GM12878 (cell line): ENCODE measurements at places on chromosomes 3 and 15.

DNA sequence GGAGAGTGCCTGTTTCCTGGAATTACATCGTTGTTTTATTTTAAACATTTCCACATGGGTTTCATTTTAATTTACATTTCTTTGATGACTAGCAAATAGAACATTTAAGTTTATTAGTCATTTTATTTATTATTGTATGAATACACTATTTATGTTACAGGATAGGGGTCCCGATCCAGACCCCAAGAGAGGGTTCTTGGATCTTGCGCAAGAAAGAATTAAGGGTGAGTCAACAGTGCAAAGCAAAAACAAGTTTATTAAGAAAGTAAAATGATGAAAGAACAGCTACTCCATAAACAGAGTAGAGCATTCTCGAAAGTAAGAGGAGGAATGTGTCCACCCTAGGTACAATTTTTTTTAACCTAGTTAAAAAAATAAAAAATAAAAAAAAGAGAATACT is 539.5 kb downstream of the NAALADL2 start:
- DNase-seq: no peak
- H3K27ac ChIP-seq: no peak overlapping the region
- no peaks in the 10 kb centered on the region for H3K27me3 ChIP-seq
- H3K4me3 ChIP-seq: no peak overlapping the region

- no peak for DNase-seq
- no peak overlapping the region for H3K27ac ChIP-seq
- H3K27me3 ChIP-seq: no peaks in the 10 kb centered on the region
- no peaks in the 10 kb centered on the region for H3K4me1 ChIP-seq
- H3K4me3 ChIP-seq: no peak overlapping the region
- no peaks in the 10 kb centered on the region for H3K36me3 ChIP-seq
These were observed 227.7 kb downstream of the ZNF621 start for GRCh38 chr3:40752492-40752891.

- H3K36me3 ChIP-seq: no peaks in the 10 kb centered on the region
- H3K27me3 ChIP-seq: no peaks in the 10 kb centered on the region; the same call in 1 of the 2 replicates
These were observed 114.4 kb downstream of the ANP32A start for GRCh38 chr15:68706256-68706655.

DNA sequence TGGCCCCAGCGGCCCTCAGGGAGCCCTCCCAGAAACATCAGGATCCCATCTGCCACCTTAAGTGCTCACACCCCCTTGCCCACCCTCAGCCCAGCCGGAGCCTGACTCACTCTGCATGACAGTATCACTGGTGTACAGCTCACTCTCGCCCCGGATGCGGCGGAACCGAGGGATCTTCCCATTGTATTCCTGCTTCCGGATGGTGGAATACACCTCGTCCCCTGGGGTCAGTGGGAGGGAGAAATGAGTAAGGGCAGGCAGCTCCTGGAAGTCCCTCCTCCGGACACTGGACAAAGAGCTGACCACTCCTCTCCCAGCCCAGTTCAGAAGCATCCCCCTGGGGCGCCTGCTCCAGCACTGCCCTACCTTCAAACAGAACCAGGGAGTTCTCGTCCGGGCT is 16.5 kb downstream of the SEMA7A start:
- peaks cover 55% of the 10 kb centered on the region for H3K36me3 ChIP-seq
- H3K27ac ChIP-seq: no peak overlapping the region

DNA sequence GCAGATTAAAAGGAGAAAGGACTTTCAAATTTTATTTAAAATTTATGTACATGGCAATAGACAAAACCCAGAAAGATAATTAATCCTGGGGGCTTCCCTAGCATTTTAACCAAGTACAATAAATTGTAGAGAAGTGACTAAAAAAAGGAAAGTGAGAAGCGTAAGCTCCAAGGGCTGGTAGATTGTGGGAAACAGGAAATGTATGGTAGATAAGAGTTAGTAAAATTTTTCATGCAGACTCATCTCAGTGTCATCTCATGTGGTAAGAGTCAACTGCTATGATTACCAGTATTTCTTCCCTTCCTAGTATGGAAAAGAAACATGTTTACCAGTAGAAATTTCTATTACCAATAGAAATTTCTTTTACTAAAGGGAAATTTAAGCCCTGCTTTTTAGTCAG is 464.3 kb upstream of the AGTR1 start:
- no peak overlapping the region for H3K4me3 ChIP-seq
- H3K4me1 ChIP-seq: no peaks in the 10 kb centered on the region
- no peak for DNase-seq
- H3K36me3 ChIP-seq: no peaks in the 10 kb centered on the region

DNA sequence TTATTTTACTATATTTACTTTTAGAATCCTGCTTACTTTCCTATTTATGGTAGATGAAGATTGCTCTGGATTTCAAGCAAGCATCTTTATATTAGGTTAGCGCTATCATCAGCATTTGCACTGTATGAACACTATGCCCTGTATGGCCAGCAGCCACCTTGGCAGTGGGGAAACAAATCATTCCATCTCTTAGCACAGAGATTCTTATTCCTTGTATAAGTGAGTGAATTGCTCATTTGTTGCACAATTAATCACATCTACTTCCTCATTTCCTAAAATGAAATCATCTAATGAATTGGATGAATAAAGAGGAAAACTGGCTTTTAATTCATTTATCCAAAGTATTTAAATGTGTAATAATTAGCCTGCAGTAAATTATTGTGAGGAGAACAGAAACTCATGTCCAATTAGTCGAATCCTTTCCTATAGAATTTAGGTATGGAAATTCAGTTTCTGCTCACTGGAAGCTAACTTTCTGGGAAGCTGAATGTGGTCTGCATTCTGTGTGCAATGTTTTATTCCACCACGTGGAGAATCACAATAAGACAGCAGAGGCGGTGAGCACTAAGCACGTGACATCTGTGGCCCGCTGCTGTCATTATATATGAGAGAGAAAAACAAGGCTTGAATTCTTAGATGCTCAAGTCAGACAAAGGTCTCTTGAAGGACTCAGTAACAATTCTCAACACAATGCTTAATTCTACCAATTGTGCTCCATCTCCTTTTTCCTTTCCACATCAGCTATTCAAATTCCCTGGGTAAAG is 93.4 kb downstream of the PEX5L start:
- no peak for DNase-seq
- H3K4me1 ChIP-seq: no peaks in the 10 kb centered on the region
- no peak overlapping the region for H3K27ac ChIP-seq
- H3K27me3 ChIP-seq: no peaks in the 10 kb centered on the region
- no peaks in the 10 kb centered on the region for H3K36me3 ChIP-seq

DNA sequence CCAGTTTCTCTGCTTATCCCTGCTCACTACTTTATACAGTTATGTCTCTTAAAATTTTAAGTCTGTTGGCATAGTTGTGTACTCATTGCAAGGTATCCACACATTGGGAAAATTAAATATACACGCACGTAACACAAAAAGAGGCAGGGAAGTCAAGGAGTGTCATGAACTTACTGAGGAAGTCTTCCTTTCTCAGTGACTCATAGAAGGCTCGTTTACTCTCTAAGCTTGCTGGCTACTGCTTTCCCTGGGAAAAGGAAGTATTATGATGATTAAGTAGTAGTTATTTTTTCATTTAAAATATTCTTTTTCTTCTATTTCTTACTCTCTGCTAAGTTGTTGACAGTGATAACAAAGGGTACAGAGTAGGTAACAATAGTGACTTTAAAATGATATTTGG is 287.3 kb downstream of the UBE2E2 start:
- DNase-seq: no peak
- H3K27me3 ChIP-seq: no peaks in the 10 kb centered on the region
- H3K36me3 ChIP-seq: no peaks in the 10 kb centered on the region

DNA sequence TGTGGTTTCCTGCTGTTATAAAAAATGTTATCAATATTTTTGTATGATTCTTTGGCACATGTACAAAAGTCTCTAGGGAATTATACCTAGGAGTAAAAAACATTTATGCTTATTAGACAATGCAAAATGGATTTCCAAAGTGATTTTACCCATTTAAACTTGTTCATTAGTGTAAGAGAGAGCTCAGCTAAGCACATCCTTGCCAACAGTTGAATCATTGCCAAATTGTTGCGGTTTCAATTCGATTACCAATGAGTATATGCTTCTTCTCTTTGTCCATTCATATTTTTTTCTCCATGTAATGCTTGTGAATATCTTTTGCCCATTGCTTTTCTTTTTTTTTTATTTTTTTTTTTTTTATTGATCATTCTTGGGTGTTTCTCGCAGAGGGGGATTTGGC is 17.2 kb downstream of the CASR start:
- no peaks in the 10 kb centered on the region for H3K36me3 ChIP-seq
- no peak for DNase-seq
- no peak overlapping the region for H3K27ac ChIP-seq
- no peaks in the 10 kb centered on the region for H3K4me1 ChIP-seq
- H3K27me3 ChIP-seq: no peaks in the 10 kb centered on the region

DNA sequence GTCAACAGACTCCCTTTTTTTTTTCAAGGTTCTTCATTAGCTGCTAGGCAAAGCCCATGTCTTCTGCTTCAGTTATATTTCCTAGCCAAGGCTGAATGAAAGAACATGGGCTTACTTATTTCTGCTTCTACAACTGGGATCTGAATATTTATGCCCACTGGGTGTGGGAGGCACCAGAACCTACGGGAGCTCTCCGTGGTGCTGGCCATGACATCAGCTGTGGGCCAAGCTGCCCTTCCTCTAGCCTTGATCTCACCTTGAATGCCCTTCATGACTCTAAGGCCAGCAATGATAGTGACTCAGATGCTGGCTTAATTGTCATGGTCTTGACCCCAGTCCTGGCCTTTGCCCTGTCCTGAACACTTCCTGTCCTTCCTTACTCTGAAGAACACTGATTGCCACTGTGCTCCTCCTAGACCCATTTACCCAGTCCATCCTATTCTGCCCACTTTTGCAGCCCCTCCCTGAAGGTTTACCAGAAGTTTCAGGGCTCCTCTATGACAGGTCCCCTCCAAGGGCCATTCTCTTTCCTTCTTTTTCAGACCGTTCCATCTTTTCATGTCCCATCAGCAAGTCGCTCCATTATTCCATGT is 32.8 kb upstream of the PRR20G start:
- no peak for DNase-seq
- no peak overlapping the region for H3K4me3 ChIP-seq
- no peaks in the 10 kb centered on the region for H3K4me1 ChIP-seq
- H3K27ac ChIP-seq: no peak overlapping the region
- H3K27me3 ChIP-seq: no peaks in the 10 kb centered on the region
- H3K36me3 ChIP-seq: no peaks in the 10 kb centered on the region

- H3K4me3 ChIP-seq: no peak overlapping the region
- H3K27ac ChIP-seq: no peak overlapping the region
These were observed 6.2 kb upstream of the ARPP19 start for GRCh38 chr15:52575072-52575471.
